ENCODE measurements at places on chromosomes 4 and X. TPM values are rescaled to one million over a fixed set of nuclear protein-coding genes. Genes with fewer than 3 reads are reported as not detected.

FGFRL1 gene
- total RNA-seq: 49.3 TPM

CXCL3 gene
- total RNA-seq: not detected

TEX11 gene
- total RNA-seq: not detected

PIN4 gene
- total RNA-seq: 2.2 TPM

MAB21L2 gene
- 11.7 TPM for total RNA-seq

GRCh38 chr4:4836044-4836443, 23.4 kb upstream of the MSX1 start:
- no peak for DNase-seq

DNA sequence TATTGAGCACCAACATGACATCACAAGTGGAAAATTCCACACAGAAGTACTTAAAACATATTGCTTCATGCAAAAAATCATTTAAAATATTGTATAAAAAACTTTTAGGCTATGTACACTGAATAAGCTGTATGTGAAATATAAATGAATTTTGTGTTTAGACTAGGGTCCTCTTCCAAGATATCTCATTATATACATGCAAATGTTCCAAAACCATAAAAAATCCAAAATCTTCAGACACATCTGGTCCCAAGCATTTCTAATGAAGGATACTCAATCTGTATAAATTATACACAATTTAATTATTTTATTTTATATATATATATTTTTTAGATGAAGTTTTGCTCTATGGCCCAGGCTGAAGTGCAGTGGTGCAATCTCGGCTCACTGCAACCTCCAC, 10.1 kb upstream of the GSX2 start:
- no peak for DNase-seq

GRCh38 chr4:55321707-55322264, 24.3 kb upstream of the SRD5A3 start:
- peak; percentile 76 for DNase-seq

- DNase-seq: no peak
Measured at GRCh38 chr4:148813289-148813688, 371.1 kb upstream of the NR3C2 start.

DNA sequence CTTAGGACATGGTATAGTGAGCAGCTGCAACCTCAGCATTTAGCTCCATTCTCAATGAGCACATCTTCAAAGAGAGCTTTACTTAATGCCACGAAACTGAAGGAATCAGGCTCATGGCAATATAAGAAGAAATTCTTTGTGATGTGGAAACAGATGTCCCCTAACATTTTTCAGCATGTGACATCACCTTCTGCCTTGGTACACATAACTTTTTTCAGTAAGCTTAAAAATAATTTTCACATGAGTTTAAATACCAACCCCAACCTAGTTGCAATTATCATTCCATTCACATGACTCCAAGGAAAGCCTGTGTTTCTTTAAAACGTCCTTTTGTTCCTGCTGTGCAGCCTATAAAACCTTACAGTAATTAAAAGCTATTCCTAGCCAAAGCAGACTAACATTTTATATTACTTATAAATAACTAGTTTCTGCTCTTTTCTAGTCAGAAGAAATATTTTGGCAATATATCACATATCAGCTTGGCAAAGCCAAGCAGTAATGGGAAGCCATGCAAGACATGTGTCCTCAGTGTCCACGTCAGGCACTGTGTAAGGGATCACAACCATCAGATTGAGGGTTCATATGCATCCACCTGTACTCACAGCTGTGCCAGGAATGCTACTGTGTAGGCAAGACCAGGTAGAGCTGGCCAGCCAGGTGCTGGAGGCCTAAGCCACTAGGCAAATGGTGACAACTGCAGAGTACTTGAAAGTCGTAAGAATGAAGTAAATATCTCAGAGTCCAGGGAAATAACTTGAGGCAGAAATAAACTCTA, 466.6 kb downstream of the INPP4B start:
- peak; percentile 90 for DNase-seq
